Activated CD4-positive, alpha-beta T cell treated with anti-CD3 and anti-CD28 coated beads for 1 hour (primary cell): ENCODE measurements at places on chromosomes 1 and 21.

DNA sequence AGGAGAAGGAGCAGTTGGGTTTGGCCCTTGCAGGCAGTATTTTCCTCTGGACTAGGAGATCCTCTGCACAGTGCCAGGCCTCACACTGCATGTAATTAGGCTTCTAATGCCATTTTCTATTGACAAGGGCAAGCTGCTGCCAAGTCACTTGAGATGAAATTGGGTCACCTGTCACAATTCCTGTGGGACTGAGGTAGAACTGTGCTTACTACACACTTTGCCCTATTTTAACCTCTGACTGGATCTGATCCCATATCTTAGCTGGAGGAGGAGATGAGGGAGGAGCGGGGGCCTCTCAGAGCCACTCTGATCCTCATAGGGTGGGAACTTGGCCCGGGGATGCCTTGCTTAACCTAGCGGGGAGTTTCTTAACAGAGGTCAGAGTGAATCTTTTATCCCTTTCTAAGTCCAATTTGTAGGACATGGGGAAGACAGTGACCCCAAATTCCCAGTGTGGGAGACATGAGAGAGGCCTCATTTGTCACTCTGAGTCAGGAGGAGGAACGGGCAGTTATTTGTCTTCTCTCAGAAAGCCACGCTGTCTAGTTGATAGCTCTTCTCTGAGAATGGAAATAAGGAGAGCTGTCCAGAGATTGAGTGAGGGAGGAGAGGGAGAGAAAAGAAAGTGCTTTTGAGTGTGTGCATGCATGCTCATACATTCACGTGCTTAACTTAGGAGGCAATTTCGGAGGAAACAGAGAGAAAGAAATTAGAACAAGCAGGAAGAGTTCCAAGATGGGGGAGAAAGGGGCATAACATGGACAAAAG is 121.3 kb downstream of the CACNA1E start:
- no peak for DNase-seq

- no peak for DNase-seq
Observed at GRCh38 chr1:100347009-100347966, 5.0 kb upstream of the CDC14A start.

- no peak for DNase-seq
Observed at GRCh38 chr1:107496002-107496401, 355.2 kb downstream of the NTNG1 start.

DNA sequence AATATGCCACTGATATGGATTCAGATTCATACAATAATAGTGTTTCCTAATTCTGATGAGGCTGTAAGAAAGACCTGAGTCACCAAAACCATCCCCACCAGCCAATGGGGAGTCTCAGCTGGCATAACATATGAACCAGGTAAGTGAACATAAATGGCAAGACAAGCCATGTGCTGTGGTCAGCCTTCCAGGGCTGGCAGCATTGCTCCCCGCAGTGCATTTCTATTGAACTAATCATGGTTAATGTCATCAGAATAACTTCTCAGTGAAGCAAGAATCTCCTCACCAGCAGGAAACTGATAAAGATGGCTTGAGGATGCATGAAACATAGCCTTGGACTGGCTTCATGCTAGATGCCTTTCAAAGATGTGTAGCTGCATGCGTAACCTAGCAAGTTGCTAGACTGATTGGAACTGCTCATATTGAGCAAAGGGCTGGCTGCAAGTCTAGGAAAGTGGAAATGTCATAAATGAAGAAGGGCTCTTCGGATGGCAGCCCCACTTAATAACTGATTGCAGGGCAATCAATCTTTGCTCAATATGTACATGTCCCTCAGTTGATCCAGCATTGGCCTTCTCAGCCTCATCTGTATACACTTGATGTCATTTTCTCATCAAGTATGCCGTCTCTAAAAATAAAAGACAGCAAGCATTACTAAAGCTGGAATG is 88.0 kb downstream of the NTNG1 start:
- DNase-seq: no peak

DNA sequence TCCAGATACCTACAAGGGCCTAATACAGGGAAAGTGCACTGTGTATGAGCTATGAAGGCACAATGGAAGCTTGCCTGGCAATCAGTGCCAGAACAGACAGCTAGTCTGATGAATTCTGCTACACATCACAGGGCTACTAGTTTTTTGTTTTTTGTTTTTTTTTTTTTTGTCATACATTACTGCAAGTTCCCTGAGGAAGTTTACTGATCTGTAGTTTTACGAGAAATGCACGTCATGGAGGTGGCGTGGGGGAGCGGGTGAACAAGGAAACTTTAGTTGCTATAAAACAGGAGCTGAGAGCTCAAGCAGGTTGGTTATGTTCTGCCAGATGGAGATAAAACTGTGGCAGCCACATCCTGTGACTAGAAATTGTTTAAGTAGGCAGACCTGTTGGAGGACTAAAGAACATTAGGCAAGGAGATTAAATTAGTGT is 17.7 kb downstream of the PTPRC start:
- peak; percentile 71 for DNase-seq

- DNase-seq: no peak
Observed at GRCh38 chr1:201769072-201769471, 59.9 kb upstream of the IPO9 start.

GRCh38 chr1:36735939-36736730 is 253.4 kb upstream of the CSF3R start:
- DNase-seq: no peak

DNA sequence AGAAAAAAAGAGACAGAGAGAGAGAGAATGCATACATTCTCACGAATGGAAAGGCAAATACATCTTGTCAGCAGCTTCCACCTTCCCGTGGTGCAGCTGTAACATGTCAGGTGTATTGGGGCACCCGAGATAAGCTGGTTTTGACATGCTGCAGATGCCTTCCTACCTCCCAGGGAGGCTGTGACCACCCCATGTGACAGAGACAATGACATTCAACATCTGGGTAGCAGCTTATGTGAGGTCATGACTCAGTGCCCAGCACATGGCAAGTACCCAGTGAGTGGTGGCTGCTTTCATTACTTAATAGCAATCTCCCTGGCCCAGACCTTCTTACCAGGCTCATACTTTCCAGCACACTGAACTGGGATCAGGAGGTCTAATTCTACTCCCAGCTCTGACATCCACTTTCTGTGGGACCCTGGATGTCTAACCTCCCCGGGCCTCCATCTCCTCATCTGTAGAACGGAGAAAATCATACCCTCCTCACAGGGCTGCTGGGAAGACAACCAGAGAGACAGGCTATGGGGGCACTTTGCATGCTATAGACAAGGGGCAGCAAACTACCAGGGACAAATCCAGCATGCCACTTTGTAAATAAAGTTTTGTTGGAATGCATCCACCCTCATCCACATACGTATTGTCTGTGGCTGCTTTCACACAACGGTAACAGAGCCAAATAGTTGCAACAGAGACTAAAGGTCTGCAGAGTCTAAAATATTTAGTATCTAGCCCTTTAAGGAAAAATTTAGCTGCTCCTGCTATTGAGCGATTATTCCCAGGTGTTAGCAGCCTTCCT is 38.5 kb upstream of the ZBTB40 start:
- no peak for DNase-seq

GRCh38 chr1:241675983-241676382 is 23.9 kb downstream of the WDR64 start:
- no peak for DNase-seq

- no peak for DNase-seq
Observed at GRCh38 chr1:94608142-94608851, 66.7 kb upstream of the F3 start.

DNA sequence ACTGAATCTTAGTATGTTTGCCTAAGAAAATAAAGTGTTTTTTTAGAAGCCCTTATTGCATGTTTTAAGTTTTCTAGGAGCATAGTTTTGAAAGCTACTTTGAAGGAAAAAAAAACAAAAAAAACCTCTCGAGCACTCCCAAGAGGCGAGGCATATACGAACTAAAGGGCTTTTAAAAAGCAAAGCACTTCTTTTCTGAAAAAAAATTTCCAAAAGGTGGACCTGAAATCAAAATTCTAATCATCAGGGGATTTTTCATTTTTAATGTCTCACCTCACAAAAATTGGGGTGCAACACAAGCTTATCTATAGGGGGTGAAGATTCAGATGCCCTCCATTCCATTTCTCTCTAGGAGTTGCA is 594 bp downstream of the GLMN start:
- no peak for DNase-seq

DNA sequence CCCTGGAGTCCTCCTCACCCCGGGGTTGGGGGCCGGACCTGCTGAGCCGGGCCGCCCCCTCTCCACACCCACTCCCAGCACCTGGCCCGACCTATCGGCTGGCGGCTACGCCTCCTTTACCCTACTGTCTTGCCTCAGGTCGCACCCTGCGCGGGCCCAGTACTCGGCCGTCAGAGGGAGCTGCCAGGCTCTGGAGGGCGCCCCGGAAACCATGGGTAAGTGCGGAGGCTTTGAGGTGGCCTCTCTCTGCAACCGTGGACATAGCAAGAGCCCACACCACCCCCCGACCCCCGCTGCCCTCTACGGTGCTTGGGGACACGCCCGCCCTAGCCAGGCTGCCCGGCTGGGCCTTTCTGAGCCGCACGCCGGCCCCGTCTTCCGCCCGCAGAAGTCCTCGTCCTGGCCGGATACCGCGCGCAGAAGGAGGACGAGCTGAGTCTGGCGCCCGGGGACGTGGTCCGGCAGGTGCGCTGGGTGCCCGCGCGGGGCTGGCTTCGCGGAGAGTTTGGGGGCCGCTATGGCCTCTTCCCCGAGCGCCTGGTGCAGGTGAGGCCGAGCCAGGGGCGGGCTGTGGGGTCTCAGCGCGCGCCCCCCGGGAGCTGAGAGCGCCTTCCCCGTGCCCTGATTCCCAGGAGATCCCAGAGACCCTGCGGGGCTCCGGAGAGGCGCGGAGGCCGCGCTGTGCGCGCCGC is at the start of gene SH3D21:
SH3D21 (plus strand) TSS at position 159 of the 692 bp plus-strand sequence; CDS start at position 212, 53 bp downstream.
- no peak for DNase-seq

- no peak for DNase-seq
Observed at GRCh38 chr1:100580446-100580845, 42.5 kb downstream of the GPR88 start.

DNA sequence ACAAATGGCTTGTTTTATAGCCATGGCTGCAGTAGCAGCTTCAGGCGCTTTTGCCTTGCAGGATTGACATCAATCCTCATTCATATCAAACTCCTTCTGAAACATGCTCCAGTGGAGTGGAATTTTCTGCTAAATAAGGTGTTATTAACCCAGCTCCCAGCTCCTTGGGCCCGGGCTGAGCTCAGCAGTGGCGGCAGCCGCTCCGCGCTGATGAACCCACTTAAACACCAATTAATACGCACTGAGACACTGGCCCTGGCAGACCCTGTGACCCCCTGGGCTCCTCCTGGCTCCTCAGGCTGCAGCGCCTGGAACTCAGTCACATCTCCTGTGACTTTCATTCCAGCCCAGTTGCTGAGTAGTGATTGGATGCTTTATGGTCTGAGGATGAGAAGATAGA is 137.4 kb upstream of the GRIK3 start:
- DNase-seq: no peak

GRCh38 chr21:22311741-22312462 is 1313.7 kb downstream of the NCAM2 start:
- no peak for DNase-seq

DNA sequence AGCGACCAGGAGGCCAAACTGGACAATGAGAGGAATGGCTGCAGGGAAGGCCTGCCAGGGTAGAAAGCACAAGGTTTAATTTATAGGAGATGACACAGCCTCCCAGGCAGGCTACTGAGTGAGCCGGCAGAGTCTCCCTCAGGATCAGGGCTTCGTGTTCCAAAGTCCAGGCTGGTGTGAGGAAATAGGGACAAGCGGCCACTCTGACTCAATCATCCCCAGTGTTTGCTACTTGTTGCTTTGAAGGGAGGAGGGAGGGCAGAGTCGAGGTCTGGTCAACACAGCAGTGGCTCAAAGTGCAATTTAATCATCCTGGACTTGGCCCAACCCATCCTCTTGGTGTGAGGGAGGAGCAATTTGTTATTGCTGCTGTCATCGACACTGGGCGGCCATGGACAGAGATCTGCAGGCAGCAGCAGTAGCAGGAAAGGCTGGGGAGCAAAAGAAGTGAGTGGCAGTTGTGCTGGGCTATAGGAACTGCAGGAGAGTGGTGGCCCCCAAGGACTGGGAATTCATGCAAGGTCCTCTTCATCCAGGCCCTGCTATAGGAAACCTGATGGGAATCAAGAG is 27.5 kb downstream of the TBX15 start:
- no peak for DNase-seq

- DNase-seq: no peak
Observed at GRCh38 chr1:201648907-201649721, 110.2 kb downstream of the NAV1 start.

GRCh38 chr1:170239445-170239844 is 93.7 kb downstream of the NTMT2 start:
- no peak for DNase-seq

DNA sequence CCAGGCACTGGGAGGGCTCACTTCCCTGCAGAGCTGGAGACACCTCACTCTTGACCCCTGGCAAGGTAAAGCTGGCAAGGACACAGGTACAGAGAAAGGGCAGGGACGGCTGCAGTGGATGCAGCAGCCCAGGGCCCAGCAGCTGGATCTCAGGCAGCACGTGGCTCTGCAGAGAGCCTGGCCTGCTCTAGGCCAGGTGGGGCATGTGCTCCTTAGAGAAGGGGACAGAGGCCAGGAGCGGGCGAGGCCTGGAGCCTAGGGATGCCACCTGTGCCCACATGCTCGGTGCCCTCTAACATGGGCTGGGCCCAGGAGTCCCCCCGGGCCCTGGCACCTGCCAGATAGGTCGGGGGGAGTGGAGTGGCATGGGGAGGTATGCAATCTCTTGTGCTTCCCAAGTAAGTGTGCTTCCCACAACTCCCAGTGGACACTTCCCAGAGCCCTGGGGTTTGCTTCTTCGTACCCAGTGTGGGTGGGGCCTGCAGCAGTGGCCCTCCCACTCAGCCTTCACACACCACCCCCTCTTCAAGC is 30.0 kb downstream of the WNT3A start:
- no peak for DNase-seq

DNA sequence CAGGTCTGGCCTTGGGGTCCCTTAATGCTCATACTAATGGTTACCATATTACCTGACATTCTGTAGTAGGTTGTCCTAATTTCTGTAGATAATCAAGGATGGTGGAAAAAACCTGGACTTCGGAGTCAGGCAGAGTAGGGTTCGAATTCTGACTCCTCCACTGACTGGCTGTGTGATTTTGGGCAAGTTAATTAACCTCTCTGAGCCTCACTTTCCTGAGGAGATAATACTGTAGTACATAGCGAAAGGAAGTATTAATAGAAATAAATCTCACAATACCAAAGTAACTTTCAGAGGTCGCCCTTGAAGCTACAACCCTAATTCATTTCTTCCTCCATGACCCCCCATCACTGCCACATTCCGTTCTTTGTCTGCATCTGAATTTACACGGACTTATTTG is 72.9 kb downstream of the KCNN3 start:
- no peak for DNase-seq

- no peak for DNase-seq
Observed at GRCh38 chr1:93617670-93618499, 63.8 kb downstream of the BCAR3 start.

GRCh38 chr21:43853851-43854772 is 10.9 kb upstream of the AGPAT3 start:
- DNase-seq: no peak

- DNase-seq: no peak
Observed at GRCh38 chr21:15132781-15133180, 68.0 kb upstream of the NRIP1 start.

GRCh38 chr21:46597031-46597430 is 7.9 kb downstream of the S100B start:
- no peak for DNase-seq

GRCh38 chr1:215987092-215987875 is 420.2 kb downstream of the KCTD3 start:
- no peak for DNase-seq
